ENCODE measurements at places on chromosomes 6 and 20.
A peak's percentile ranks its signal among the peaks of the same experiment; 100 is the strongest.

DNA sequence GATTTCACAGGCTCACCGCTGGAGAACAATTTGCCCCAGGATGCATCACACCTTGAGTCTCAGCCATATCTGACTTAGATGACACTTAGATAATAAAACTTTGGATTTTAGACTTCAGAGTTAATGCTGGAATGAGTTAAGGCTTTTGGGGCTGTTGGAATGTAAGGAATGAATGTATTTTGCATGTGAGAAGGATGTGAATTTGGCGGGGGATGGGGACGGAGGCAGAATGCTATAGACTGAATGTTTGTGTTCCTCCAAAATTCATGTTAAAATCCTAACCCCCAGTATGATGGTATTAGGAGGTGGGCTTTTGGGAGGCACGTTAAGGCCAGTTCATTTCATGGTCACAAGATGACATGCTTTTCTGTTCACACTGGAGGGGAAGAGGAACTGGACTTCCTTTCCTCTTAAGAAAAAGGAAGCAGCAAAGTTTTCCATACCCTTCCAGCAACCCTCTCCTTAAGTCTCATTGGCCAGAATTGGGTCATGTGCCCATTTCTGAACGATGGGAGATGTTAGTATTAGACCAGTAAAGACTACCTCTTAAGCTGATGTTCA is 5.8 kb upstream of the SRXN1 start:
- DNase-seq = no peak

GRCh38 chr6:29516108-29516507 is 28.4 kb upstream of the MAS1L start:
- peak; percentile 28 for DNase-seq

GRCh38 chr6:27684264-27685211 is 211.6 kb upstream of the ZNF184 start:
- no peak for DNase-seq

DNA sequence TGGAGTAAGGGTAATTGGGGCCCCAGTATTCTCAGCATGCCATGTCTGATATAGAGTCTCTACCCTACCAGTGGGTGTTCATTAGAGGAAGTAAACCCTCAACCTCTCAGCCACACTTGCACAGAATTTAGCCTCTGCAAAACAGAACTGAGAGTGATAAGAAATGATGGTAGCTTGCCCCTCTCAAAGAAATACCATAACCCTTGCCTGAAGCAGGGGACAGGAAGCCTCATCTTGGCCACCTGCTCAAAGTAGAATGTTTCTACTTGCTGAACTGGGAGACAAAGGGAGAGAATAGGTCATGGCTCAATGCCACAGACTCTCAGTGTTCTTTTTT is 33.7 kb downstream of the SPTLC3 start:
- no peak for DNase-seq

DNA sequence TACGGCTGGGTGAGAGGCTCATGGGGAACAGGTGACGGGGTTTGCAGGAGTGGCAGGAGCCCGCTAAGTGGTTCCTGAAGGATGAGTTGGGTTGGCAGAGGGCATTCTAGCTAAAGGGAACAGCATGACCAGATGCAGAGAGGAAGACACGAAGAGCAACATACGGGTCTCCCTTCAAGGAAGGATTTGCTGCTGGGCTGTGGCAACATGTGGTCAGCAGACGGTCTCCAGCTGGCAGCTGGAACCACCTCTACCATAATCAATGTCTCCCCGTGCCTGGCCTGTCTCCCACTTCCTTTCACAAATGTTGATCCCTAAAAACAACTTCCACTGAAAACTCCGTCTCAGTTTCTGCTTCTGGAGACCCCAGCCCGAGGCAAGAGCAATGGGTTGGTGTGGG is 80.6 kb upstream of the SULF2 start:
- DNase-seq = no peak
